ENCODE measurements at places on chromosomes 13 and 19. TPM values are rescaled to one million over a fixed set of nuclear protein-coding genes. Genes with fewer than 3 reads are reported as not detected.

DNA sequence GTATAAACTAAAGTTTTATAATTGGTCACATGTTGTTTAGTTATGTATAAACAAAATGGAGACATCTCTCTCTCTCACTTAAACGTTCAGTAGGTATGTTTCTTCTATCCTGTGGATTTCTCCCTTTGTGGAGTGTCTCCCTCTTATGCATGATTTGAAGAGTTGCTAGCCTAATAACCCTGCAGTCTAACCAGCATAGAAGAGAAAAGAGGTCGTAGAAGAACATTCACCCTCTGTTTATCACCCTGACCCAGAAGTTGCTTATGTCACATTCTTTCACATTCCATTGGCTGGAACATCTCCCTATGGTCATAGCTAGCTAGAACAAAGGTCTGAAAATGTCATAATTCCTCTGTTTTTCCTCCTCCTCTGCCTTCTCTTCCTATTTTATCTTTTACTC lies 176.8 kb upstream of the PCDH20 start:
- DNase-seq: no peak

DNA sequence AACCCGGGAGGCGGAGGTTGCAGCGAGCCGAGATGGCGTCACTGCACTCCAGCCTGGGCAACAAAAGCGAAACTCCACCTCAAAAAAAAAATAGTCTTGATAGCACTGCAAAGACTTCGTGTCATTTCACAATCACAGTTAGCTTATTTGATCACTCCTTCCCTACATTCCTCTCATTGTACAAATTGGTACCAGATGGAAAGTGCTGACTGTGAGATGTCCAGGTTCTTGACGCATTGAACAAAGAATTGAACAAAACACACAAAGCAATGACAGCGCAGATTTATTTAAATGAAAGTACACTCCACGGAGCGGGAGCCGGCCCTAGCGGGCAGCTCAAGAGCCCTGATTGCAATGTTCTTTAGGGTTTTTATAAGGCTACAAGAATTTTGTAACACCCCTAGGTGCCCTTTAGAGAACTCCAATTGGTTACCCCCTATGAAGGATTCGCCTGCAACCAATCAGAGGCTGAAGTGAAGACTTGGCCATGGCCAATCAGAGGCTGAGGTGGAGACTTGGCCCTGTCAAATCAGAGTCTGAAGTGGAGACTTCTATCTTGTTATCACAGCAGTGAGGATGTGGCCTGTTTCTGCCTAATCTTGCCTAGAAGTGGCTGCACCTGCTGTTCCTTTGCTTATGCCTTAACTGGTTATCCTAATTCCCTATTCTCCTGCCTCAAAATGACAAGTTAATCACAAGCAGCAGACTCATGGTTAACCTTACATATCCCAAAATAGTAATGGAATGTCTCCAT lies 16.7 kb downstream of the ZNF556 start:
- no peak for DNase-seq

GRCh38 chr13:30108216-30108912 lies 199.0 kb downstream of the KATNAL1 start:
- DNase-seq: no peak

The MTUS2 gene
- total RNA-seq: 5.1 TPM
